GM04504 (cell line): ENCODE measurements at places on chromosomes 2 and 18.

DNA sequence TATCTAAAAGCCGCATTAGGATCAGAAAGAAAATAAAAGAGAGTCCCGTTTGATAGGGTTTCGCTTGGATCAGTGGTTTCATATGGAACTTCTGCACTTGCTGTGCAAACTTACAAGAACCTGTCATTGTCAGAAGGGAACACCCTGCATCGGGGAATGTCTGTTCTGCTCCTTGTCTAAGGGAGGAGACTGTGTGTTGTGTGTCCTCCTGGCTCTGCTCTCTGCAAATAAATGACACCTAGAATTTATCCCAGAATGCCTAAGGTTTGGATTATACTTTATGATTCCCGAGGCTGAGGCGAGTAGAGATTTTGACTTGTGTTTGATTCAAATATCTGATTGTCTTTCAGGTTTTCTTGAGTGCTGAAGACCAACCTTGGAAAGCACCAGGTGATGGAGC is 785.1 kb downstream of the GALR1 start:
- no peak for DNase-seq

GRCh38 chr2:18520451-18521425 is 39.7 kb downstream of the RDH14 start:
- DNase-seq, result peak; percentile 60

GRCh38 chr2:24228470-24228869 is 53.6 kb downstream of the FAM228A start:
- DNase-seq, result no peak

GRCh38 chr2:169997140-169997887 is 170.1 kb downstream of the UBR3 start:
- DNase-seq, result no peak
